8988T (cell line): ENCODE measurements at places on chromosomes 16 and 17.
A peak's percentile ranks its signal among the peaks of the same experiment; 100 is the strongest.

- DNase-seq, result no peak
These were observed 211.7 kb downstream of the ZFHX3 start for GRCh38 chr16:72836181-72836580.

DNA sequence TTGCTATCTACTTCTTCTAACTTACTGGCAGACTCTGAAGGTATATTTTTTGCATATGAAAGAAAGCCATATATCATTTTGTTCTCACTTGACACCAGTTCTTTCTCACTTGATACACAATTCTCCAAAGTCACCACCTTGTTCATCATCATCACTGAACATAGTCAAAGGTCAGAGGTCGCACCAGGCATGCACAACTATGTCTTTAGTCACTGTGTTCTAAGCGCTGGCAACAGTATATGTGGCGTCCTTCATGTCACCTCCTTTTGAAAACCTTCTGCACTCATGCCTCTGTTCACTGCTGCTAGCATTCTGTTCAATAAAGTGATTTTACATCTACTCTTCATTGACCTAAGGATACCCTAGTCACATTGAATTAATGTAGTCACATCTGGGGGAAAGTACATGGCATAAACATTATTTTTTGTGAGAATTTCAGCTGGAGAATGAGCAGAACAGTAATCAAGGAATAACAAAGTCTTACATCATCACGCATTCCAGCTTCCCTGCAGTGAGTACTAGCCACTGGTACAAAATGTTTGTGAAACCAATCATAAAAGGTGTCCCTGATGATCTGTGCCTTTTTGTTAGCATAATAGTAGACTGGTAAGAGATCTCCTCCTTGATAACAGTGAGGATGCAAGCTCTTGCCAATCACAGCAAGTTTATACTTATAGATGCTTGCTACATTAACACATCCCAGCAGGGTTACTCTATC is 20.5 kb upstream of the TBX4 start:
- DNase-seq, result no peak

- DNase-seq, result no peak
These were observed 7.8 kb downstream of the PIGS start for GRCh38 chr17:28563475-28563874.

DNA sequence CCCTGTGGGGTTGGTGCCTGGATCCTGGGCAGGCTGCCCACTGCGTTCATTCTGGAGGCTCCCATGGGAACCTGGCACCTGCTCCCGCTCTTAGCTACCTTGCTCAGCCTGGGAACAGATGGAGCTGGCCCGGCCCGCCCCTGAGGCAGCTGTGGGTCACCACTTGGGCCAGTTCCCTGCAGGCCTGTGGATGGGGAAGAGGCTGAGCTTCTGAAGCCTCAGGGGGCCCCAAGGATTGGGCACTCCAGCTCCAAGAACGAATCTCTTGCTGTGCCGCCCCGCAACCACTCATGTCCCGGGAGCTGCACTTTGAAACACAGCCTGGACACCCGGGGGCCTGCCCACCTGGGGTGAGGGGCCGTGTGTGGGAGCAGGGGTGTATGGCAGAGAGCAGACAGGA is 37.7 kb downstream of the BAHCC1 start:
- no peak for DNase-seq

DNA sequence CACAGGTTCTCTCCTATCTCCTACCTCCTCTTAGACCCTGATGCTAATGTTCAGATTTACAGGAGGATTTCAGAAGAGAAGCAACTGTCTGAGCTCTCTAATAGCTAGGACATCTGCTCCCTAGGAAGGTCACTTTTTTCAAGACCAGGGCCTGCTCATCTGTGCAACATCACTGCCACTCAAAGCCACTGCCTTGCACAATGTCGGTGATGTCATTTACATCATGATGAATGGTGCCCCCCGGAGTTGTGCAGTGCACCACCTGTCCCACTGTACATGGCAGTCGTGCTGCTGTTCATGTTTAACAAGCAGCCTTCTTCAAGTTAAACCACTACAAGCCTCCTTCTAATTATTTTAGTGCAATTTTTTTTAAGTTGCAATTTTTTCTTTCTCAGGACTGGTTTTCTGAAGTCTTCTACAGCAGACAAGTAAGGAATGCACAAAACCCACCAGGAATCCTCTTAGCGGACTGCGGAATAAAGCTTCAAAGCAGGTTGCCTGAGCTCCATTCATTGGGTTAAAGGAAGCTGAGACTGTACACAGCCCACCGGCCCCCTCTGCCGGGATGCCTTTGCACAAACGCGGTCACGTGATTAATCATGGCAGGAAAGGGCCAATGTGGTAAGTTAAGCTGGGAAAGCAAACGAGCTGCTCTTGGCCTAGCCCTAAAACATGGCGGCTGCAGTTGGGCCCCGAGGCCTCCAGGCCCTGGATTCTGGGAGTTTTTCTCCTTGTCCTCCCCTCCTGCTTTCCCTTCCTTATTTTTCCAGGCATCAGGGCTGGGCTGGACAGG is 74.1 kb downstream of the MYH11 start:
- no peak for DNase-seq

DNA sequence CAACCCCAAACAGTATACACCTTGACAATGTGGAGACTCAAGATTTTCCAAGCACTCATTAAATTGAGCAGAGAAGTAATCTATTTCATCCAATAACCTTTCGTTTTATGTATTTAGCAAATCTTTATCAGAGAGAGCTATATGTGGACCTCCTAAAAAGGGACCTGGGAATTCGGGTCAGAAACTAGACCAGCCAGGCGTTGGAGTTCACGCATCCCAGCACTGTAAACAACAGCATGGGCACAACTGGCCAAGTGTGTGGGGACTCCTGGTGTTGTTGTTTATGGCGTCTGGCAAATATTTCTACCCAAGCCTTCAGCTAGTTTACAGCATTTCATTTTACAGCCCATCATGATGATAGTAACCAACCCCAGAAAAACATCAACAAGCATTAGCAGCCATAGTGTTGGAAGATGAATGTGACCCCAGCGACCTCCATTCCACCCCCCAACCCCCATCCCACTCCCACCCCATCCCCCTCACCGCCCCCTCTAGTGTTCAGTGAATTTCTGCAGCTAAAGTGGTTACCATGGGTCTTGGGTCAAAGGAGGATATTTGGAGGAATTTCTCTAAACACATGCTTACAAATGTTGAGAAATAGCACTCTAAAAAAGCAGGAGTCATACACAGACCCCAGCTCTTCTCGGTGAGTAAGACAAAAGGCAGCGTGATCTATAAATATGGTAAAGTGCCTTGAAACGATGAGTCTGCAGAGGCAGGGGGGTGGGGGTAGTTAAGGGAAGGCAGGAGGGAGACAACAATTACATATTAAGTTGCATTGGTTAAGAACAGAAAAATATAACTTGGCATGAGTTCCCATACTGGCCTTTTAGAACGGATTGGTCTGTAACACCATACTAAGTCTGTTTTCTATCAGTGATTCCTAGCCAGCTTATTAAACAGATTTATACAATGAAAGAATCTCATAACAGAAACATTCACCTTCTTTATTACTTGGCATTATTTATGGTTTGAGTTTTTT is 91.4 kb upstream of the TBX2 start:
- no peak for DNase-seq

DNA sequence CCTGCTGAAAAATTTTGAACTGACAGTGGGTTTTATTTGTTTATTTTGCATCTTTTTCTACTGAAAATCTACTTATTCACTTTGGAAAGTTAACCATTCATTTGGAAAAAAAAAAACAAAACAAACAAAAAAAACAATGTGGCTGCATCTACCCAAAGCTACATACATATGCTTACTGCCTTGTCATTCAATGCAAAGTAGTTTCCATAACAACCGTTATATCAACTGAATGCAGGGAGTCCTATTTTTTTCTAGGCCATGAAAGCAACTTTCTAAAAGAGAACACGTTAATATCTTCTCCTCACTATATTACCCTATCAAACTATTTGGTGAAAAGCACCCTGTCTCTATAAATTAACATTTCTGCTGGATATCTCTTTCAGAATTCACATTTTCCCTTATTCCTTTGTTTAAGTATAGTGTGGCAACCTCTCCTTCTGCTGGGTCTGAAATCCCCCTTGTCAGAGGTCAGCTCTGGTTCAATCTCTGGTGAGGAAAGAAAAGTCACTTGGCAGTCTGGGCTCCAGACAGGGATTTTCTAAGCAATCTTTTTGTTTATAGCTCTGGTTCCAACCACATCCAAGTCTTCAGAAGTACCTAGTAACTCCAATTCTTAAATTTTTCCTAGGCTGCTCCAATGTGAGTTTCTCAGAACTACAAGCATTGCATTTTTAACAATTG is 528.4 kb upstream of the TOM1L1 start:
- no peak for DNase-seq

DNA sequence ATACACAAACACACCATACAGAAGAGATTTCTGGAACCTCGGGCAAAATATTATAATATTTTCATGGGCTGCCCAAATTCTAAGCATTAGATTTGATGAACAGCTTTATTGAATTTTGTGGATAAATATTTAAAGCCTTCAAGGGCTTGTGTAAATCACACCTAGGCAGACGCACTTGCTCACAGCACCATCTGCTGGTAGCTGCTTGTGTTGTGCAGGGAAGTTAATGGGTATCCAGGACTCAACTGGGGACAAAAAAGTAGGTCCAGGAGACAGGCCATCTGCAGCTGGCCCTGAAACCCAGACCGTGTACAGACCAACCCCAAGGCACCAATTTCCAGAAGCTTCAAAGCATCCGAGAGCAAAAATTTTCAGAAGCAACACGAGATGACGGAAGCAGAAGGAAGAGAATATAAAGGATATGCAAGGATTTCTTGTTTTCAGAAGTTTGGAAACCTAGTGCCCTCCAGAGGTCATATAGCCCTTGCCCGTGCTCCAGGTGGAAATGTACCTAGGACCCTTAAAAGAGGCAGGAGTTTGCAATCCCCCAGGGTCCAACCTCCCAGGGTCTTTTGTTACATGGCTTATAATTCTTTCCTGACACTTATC is 140.0 kb downstream of the CHD9NB start:
- DNase-seq, result peak; percentile 13

- no peak for DNase-seq
These were observed 29.6 kb downstream of the HS3ST3B1 start for GRCh38 chr17:14330492-14330962.

DNA sequence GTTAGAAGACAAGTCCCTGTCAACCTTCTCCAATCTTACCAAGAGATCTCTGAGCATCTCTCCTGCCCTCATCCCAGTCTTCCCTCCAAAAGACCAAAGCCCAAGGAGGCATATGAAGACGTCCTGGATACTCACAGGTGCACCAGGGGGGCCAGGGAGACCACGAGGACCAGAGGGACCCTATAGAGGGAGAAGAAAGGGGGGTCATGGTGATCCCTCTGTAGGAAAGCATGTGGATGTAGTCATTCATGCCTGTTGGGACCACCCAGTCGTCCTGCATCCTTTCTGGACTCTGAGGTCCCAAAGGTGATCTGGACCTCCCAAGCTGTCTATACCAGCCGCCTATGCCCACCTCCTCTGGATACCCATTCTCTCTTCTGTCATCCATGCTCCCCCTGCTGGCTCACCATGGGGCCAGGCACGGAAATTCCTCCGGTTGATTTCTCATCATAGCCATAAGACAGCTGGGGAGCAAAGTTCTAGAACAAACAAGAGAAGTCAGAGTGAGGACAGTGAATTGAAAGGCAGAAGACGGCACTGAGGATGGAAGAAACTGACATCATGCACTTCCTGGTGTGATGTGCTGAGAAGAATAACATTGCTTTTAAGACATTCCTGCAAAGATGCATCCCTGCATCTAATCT is 3.3 kb downstream of the COL1A1 start:
- peak; percentile 86 for DNase-seq

- no peak for DNase-seq
These were observed 56.9 kb upstream of the ALDH3A1 start for GRCh38 chr17:19805006-19805405.

DNA sequence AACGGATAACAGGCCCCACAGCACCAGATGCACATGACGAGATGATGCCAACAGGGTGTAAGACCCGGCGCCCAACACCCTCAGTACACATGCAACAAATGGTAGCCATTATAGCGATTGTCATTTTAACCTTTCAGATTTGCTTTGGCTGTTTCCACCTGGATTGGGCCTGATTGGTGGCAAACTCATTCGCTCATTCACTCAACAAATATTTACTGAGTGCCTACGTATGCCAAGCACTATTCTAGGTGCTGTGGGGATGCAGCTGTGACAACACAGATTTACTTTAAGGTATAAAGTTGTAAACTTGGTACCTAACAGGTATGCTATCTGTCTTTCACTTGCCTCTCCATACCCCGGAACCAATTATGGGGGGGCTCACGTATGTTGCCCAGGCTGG is 66.8 kb downstream of the SRCIN1 start:
- DNase-seq, result no peak

DNA sequence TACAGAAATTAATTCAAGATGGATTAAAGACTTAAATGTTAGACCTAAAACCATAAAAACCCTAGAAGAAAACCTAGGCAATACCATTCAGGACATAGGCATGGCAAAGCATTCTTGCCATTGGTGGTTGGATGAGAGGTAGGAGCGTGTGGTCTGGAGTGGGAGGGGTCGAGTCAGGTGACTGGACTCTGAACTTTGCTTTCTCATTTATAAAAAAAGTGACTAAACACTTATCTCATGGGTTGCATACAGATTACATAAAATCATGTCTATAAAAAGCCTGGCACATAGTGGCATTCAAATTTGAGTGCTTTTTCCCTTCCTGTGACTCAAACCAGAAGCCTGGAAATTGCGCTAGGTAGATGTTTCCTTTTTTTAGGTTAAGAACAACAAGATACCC is 159.7 kb upstream of the SHISA6 start:
- DNase-seq, result no peak

DNA sequence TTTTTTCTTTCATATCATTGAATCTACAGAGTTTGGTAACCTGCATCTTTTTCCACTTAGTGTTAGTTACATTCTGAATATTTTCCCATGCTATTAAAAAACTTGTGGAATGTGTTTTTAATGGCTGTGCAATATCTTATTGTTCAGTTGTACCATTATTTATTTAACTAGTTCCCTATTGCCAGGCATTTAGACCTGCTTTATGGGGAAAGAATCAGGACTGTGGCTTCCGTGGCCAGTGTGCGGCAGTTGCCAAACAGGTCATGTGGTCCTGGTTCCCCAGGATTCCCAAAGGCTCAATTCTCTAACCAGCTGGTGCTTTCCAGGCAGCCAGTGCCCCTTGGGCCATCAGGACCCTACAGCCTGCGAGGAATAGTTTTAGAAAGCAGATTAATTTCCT is 30.8 kb downstream of the NDEL1 start:
- no peak for DNase-seq

- DNase-seq, result no peak
These were observed 43.9 kb downstream of the ARHGAP27 start for GRCh38 chr17:45388604-45389325.

GRCh38 chr17:81396722-81397313 is 1.6 kb downstream of the BAHCC1 start:
- DNase-seq, result no peak

DNA sequence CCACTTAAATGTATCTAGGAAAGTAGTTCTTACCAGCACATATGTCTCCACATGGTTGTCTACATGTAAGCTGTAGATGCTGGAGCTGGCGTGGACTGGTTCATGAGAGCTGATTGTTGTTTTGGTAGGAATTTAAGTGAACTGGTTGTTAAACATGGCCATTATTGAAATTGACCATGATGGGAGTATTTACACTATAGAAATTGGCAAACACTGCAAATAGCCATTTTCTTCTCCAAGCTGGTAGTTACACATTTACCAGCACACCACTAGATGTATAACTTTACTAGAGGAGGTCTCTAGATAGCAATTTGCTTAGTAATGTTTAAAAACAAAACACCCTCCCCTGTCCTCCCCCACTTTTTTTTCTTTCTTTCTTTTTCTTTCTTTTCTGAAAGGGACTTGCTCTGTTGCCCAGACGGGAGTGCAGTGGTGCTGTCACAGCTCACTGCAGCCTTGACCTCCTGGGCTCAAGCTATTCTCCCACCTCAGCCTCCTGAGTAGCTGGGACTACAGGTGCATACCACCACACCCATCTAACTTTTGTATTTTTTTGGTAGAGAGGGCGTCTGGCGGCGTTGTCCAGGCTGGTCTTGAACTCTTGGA is 24.2 kb downstream of the IGSF6 start:
- no peak for DNase-seq
